Activated CD8-positive, alpha-beta memory T cell treated with anti-CD3 and anti-CD28 coated beads for 4 hours (primary cell): ENCODE measurements at places on chromosomes 3 and 15.

GRCh38 chr15:82880704-82881103 lies 71.3 kb downstream of the WHAMM start:
- no peak for DNase-seq

- DNase-seq, result no peak
Measured at GRCh38 chr15:45136378-45136764, 6.6 kb downstream of the DUOX1 start.

DNA sequence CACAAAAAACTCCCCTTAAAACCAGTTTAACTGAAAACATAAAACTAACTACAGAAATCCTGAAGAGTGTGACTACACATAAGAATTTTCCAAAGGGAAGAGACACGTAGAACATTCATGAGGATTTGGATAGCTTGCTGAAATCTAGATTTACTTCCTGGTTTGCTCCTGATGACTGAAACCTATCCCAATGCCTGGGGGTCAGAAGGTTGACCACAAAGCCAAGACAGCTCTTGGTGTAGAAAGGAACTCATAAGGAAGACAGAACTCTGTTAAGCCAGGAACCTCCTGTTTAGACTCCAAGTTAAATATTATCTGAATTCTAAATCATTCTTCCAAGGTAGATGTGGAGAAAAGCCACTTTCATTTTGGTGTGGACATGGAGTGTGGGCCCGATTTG lies 92.8 kb downstream of the TFG start:
- no peak for DNase-seq

DNA sequence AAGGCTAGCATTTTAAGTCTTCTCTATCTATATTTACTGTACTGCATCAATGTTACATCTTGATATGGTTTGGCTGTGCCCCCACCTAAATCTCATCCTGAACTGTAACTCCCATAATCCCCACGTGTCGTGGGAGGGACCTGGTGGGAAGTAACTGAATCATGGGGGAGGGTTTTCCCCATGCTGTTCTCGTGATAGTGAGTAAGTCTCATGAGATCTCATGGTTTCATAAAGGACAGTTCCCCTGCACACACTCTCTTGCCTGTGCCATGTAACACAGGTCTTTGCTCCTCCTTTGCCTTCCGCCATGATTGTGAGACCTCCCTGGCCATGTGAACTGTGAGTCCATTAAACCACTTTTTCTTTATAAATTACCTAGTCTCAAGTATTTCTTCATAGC lies 161.5 kb downstream of the TBC1D5 start:
- no peak for DNase-seq

- DNase-seq, result no peak
Measured at GRCh38 chr3:79729096-79729495, 38.7 kb downstream of the ROBO1 start.

DNA sequence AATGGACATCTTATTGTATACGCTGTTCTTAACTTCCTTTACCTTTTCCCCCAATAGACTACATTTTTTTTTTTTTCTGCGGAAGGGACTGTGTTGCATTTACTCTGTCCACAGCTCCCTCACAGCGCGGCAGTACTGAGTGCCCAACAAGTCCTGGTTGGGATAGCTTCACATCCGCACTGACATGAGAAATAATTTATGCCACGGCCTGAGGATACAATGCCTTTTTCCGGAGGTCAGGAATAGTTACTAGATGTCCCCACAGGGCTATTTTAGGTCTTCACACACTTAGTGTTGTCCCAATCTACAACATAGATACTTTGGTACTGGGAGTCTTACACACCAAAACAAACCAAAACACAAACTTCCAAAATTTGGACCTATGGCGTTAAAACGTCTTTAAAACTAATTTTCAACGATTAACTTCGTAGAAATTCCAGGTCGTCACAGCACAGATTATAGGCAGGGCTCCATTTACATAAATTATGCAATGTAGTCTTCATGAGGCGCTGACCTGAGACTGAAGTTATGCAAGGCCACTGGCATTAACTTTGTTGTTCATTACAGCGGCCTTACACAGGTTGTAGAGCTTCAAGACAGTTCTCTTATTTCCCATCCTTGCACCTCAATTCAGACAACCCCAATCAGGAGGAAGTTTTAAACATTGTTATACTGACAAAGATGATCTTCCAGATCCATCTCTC lies 989 bp upstream of the PPIB start:
- DNase-seq, result no peak

- no peak for DNase-seq
Measured at GRCh38 chr3:109851854-109852253, 514.5 kb upstream of the DPPA4 start.

DNA sequence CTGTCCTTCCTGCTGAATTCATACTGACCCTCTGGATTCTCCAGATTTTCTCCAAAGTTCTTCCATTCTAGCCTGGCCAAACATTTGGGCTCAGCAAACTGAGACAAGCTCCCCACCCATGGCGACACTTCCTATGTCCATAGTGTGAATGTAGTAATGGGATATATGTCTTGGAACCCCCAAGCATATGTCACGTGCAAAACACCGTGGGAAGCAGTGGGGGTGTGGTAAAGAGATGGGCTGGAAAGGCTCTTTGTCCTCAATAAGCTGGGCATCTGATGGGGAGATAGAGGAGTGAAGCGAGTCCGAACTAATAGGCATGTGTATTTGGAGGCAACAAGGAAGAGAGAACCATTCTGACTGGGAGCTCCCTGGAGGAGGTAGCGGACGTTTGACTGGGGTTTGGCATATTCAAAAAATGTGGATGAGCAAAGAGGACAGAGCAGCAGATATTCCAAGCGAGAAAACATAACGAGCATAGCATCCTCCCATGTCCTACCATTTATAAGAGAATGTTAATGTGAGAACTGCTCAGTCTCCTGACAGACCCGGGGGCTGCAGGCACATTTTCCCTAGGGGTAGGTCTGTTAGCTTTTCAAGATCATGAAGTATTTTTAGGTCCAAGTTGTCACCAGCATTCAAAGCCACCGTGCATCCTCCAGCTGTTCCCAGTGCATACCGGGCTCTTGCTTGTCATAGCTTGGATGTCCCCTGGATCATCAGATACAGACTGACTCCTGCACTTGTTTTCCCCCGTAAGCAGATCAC lies 25.6 kb downstream of the TPM1 start:
- DNase-seq, result no peak

DNA sequence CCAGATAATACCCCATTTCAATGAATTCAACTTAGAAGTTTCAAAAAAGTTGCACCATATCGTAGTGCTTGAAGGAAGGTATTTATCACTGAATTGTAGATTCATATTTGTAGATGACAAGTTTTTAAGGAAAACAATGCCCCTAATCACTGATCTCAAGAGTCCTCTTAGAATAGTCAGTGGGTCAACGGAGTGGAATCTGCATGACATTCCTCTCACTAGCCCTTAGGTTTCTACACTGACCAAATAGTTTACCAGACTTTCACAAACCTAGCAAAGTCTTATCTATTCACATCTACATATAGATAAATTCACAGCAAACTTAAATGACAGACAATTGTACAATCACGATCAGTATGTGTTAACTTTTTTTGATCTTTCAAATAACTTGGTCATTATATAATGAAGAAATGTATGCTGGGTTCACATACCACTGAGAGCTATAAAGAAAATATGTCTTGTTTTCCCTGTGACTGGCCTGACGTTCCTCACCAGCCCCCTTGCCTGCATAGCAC lies 35.7 kb upstream of the PHLDB2 start:
- DNase-seq, result no peak

GRCh38 chr3:65490114-65490513 lies 548.6 kb downstream of the MAGI1 start:
- DNase-seq, result no peak

DNA sequence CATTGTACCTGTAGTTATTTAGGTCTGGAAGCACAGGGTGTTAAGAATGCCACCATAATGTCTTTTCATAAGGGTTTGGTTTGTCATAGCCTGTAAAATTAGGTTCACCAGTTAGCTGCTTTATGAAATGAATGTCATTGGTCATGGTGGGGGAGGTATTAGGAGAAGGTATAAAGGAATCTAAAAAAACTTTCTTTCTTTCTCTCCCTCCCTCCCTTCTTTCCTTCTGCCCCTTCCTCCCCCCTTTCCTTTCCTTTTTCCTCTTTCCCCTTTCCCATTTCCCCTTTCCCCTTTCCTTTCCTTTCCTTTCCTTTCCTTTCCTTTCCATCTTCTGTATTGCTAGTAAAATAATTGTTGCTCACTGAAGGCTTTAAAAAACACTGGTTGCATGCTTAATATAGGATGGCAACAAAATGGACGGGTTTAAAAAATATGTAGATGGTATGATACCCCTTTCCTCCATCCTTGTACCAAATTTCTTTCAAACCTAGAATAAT lies 9.6 kb downstream of the ATP2C1 start:
- no peak for DNase-seq

GRCh38 chr15:27623560-27624305 lies 475.4 kb downstream of the OCA2 start:
- DNase-seq, result no peak

GRCh38 chr15:52050416-52050815 lies 31.4 kb downstream of the MAPK6 start:
- DNase-seq, result no peak

- DNase-seq, result no peak
Measured at GRCh38 chr15:35195649-35196048, 110.6 kb upstream of the NANOGP8 start.

DNA sequence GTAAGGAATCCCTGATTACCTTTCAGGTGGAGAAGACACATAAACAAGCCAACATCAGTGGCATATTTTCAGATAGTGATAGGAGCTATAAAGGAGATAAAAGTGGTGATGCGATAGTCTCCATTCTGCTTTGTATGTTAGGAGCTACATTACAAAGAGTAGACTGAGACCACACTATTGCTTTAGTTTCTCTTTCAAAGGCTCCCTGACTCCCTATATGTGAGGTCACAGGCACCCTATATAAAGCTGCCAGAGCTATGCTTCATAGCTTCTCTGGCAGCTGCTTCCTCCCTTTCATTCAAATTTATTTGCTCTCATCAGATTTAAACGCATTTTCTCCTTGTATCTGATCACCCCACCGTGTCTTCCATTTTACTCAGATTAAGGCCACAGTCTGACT lies 466.6 kb downstream of the IL5RA start:
- DNase-seq, result no peak

GRCh38 chr15:101215681-101216080 lies 36.2 kb downstream of the CHSY1 start:
- no peak for DNase-seq

DNA sequence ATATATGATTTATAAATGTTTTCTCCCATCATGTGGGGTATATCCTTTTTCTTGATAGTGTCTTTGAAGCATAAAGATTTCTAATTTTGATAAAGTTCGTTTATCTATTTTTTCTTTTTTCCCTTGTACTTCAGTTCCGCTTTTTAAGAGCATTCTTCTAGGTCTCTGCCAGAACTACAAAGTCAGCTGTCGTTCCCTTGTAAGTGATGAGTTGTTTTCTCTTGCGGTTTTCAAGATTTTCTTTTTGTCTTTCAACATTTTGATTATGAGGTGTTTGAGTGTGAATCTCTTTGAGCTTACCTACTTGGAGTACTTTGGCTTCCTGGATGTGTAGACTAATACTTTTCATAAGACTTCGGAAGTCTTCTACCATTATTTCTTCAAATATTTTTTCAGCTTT lies 9.3 kb upstream of the PRICKLE2 start:
- no peak for DNase-seq

- no peak for DNase-seq
Measured at GRCh38 chr3:178518660-178519396, 17.4 kb upstream of the KCNMB2 start.

DNA sequence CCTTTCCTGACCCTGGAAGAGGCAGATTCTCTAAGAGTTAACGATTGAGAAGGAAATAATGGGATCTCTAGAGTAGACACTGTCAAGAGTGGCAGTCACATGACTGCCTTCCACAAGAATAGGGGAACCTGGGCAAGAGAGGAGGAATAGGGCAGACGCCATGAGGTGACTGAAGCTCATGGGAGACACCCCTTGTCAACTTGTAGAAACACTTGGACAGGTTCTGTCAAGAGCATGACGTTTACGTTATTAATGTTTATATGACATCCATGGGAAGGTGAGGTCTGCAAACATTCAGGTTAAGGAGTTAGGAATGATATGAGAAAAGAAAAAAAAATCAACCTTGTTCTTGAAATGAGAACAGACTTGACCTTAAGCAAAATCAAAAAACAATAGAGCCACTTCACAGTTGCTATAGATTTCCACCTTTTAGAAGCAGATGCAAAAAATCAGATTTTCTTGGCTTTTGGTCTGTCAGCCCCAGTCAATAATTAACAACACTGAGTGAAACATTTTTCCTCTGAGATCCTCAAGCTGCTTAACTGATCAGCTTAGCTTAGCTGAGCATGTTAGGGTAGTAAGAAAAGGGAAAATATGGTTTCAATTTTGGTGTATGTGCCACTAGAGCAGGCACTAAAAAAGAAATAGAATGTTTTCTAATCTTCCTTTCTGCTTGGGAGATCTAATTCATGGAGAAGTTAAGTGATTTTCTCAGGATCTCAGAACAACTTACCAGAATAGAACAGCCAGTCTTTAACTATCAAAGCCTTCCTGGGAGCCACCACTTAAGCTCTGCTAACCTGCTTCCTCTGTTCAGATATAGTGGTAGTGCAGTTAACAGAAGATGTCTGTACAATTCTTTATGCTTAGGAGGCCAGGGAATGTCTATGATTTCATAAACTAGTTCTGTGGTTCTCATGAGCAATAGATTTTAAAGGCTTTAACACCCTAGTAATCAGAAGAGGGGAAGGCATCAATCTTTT lies 116.9 kb downstream of the B3GALNT1 start:
- no peak for DNase-seq

GRCh38 chr15:98753726-98754656 lies 105.7 kb downstream of the IGF1R start:
- no peak for DNase-seq

- DNase-seq, result no peak
Measured at GRCh38 chr3:110397115-110397514, 674.5 kb upstream of the NECTIN3 start.

DNA sequence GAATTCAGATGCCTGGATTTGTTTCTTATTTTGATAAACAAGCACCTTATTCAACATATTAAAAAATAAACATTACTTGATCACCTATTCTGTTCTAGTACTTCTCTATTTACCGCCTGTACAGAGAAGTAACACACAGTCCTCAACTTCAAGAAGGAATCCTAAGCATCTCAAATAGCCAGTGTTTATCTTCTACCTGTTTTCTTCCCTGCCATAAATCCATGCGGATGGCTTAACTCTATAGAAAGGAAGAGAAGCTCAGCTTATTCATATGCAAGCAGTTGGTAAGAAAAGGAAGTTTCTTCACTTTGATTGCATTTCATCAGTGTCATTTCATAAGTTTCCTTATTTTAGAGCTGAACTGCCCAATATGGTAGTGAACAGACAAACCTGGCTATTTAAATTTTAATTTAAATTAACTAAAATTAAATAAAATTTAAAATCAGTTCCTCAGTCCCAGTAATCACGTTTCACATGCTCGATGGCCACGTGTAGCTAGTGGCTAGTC lies 210.0 kb upstream of the PEX5L start:
- no peak for DNase-seq

DNA sequence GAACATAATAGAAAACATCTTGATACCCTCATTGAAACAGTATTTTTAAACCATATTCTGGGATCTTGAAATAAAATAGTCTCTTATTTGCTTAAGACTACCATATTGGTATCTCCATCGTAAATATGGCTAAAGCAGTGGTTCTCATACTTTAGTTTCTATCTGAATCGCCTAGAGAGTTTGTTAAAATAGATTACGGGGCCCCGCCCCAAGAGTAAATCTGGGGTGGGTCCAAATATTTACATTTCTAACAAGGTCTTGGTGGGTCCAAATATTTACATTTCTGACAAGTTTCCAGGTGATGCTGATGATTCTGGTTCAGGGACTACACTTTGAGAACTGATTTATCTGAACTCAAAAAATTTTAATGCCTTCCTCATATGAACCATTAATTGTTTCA lies 45.3 kb downstream of the TSC22D2 start:
- no peak for DNase-seq

- no peak for DNase-seq
Measured at GRCh38 chr3:120649830-120650233, 32.2 kb downstream of the HGD start.
